Fibroblast of skin of back (primary cell): ENCODE measurements at places on chromosomes 4 and X.

DNA sequence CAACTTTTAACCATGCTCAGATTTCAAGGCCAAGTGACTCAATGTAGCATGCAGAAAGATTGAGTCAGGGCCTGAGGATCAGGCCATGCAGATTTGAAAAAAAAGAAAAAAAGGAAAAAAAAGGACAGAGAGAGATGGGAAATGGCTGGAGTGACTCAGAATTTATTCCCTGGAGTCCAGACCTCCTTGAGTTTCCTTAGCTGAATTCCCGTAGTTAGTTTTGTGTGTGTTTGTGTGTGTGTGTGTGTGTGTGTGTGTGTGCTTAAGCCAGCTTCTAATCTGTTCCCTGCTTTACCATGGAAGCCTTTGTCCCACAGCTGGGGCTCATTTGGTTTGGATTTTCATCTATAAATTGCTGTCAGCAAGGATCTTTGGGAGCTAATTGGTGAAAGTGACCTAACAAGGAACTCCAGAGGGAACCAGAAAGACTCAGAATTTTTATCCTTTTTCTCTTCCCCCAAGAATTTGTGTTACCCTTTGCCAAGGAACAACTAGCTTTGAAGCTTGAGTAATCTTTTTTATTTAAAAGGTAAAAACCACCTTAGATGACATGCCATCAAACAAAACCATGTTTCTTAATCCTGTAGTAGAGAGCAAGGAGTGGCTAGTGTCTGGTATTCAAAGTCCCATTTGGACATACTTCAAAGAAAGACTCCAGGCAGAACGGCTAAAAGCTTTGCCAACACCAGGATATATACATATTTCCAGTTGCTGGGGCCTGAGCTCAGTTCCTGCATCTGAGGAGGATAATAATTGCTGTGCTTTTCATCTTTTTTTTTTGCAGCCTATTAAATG lies 109.0 kb upstream of the DDIT4L start:
- DNase-seq, result peak; percentile 98

DNA sequence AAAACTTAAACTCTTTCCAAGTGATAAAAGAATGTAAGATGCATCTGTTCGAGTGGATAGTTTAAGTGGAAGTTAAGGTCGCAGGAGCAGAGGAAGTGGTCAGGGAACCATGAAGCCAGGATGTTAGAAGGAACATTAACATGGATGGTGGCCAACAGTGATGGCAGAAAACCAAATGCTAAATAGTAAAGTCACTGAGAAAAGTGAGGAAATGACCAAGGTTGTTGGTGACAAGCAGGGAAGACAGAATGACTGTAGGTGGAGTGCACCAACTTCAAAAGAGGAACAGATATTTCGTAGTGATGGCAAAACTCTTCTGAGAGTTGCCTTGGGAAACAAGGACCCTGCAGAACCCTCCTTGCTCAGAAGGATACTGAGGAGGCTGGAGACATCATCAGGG lies 226.2 kb downstream of the PALLD start:
- peak; percentile 63 for DNase-seq

GRCh38 chr4:6727081-6727942 lies 11.3 kb downstream of the BLOC1S4 start:
- peak; percentile 70 for DNase-seq

DNA sequence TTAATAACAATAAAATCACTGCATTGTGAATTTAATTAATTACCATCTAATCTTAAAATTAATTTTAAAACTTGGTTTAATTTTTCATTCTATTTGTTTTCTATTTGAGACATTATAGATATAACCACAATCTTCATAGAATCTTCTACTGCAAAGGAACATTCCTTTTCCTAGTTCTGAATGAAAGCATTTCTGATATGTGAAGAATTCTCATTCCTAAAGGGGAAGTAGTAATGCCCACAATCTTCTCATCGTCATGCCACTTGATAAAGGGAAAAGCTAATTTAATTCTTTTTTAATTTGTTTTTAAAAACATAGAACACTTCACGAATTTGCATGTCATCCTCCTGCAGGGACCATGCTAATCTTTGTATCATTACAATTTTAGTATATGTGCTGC lies 23.7 kb downstream of the MGARP start:
- DNase-seq, result peak; percentile 54

- no peak for DNase-seq
Observed at GRCh38 chrX:7269589-7269988, 121.6 kb upstream of the PUDP start.

DNA sequence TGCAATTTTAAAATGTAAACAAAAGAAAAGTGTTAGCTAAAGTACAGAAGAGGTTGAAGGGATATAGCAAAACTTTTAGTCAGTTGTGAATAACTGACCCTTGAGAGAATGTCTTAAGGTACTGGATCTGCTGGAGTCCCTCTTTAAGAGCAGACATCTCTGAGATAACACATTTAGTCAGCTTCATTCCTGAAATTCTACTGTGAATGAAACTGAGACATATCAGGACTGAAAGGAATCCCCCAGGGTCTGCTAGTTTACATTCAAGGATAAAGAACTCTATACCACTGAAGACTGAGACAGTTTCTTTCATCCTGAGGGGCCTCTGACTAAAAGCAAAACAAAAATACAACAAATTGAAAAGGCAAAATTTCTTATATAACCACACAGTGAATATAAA lies 54.4 kb downstream of the PGRMC1 start:
- peak; percentile 52 for DNase-seq

GRCh38 chr4:10596586-10597290 lies 87.8 kb downstream of the CLNK start:
- peak; percentile 49 for DNase-seq

DNA sequence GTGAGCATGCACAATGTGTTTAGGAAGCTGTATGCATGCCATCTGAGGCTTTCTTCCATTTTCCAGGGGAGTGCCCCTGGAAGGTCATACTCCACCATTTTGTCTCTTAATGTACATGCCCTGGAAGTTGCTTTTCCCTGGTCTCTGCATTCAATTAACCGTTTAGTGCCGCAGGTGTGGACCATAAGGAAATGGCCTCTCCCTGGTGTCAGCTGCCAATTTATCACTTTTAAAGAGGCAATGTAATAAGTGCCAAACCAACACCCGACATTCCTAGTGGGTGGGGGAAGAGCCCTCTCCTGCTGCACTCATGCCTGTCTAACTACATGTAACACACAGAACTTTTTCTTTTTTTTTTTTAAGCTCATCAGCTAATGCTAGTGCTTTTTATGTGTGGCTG lies 7.1 kb upstream of the BST1 start:
- no peak for DNase-seq

DNA sequence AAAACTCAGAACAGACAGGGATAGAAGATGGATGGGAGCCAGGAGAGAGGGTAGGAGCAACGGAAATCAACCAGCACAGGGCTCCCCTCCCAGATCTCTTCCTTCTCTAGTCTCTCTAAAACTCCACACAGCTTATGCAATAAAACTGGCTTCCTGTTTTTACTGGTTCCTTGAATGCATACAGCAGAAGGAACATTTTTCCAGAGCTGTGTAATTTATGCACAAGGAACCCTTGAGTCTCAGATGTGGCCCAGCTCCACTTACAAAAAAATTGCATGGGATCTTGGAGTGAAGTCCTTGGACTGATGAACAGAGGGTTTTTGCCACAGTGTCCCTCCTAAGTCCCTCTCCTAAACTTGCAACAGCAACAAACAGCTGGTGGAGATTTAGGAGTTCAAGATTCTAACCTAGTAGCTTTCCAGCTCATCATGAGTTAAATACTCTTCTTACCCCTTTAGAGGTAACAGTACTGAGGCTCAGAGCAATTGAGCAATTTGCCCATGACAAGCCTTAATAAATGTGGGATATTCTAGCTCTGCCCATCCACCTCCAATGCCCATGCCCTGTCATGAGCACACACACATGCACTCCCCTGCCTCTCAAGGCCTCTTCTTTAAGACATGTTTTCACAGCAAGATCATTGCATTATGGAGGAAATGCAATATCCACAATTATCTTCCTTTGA lies 18.4 kb upstream of the CC2D2A start:
- DNase-seq, result peak; percentile 76

- DNase-seq, result no peak
Observed at GRCh38 chrX:23799469-23800065, 16.6 kb downstream of the SAT1 start.

DNA sequence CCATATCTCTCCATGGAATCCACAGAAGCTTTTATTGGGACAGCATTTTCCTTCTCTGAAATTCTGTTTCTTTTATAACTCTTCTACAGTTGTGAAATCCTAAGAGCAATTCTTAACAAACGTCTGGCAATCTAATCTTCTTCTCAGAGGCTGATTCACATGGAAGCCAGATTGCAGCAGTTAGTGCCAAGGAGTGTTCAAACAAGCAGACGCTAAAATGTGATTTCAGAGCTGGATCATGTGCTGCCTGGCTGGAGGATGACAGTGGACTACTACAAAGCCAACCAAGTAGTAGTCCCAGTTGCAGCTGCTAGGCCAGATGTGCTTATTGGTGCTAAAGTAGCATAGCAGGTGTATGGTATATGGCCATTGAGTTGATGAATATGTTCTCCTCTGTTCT lies 27.7 kb upstream of the GLRB start:
- DNase-seq, result no peak

DNA sequence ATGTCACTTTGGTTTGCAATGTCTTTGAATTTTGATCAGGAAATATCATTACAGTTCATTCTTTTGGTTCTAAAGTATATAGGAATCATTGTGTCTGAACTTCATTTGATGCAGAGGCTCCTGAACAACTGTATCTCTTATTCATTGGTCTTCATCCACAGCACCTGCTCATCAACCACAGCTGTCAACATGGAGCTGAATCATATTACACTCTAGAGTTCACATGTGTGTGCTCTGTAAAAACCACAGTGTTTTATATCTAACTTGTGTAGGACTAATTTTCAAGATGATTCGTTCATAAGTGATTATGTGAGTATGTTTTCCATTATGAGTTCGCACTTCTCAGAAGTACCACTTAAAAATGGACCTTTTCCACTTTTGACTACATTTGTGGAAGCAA lies 643.3 kb upstream of the FAM241A start:
- no peak for DNase-seq

- no peak for DNase-seq
Observed at GRCh38 chr4:104490096-104490769, 4.5 kb downstream of the CXXC4 start.

- peak; percentile 50 for DNase-seq
Observed at GRCh38 chr4:48141048-48141447, 7.0 kb upstream of the TXK start.
